Right lung (tissue), 10 donors: ENCODE measurements at places on chromosomes 16 and 17. TPM values are rescaled to one million over a fixed set of nuclear protein-coding genes. Genes with fewer than 3 reads are reported as not detected.

DNA sequence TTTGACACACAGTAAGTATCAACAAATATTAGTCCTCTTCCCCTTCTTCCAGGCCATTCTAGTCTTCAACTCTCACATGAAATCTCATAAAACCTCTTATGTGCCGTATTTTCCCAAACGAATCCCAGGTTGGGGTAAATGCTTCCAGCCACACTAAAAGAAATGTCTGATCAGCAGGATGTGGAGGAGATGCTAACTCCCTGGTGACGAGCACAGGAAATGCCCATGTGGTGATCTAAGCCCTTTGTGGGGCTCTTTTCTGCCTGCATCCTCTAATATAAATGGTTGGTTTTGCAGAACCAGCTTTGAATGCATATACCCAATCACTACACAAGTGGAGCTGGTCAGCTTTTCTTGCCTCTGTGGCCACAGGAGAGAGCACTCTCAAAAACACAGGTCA, 498.2 kb upstream of the ERCC4 start:
- no peak for DNase-seq

- DNase-seq, result no peak
Measured at GRCh38 chr17:57009737-57010445, 32.0 kb downstream of the SCPEP1 start.

SMPD3 gene
- 3.5 TPM for polyA plus RNA-seq

GRCh38 chr17:42202696-42203095, 8.4 kb upstream of the GHDC start:
- DNase-seq, result no peak

DNA sequence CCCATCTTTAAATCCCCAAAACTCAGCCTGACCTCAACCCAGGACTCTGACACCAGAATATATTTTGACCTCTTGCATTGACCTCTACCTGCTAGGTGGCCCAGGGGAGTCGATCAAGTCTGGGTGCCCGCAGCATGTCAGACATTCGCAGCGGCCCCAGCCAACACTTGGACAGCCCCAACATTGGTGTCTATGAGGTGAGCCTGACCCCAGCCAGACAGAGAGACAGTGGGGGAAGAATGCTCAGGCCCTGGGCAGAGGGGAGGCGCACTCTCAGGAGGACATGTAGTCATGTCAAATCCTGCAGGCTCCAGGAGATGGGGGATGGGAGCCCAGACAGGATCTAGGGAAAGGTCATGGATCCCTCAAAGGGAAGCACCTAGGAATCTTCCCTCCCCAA, 5.4 kb downstream of the GUCY2D start:
- DNase-seq, result no peak

- DNase-seq, result no peak
Measured at GRCh38 chr17:43068570-43069367, 43.7 kb downstream of the RND2 start.

- DNase-seq, result no peak
Measured at GRCh38 chr16:87778476-87778829, 12.7 kb upstream of the KLHDC4 start.

SLC47A1 gene
- 2.8 TPM for polyA plus RNA-seq
